ENCODE measurements at places on chromosomes 3 and 15. TPM values are rescaled to one million over a fixed set of nuclear protein-coding genes. Genes with fewer than 3 reads are reported as not detected.

The SYNM gene
- 0.82 TPM for total RNA-seq

The CCR3 gene
- total RNA-seq = not detected

The CGNL1 gene
- total RNA-seq = 2.3 TPM

The GP9 gene
- not detected for total RNA-seq

The GOLGA8M gene
- total RNA-seq = not detected

The ELP6 gene
- total RNA-seq = 65.0 TPM

The CSPG5 gene
- 0.93 TPM for total RNA-seq

The CASR gene
- not detected for total RNA-seq

The ST3GAL6 gene
- total RNA-seq = 11.1 TPM

The ANKDD1A gene
- 1.4 TPM for total RNA-seq

- no peak for DNase-seq
Observed at GRCh38 chr3:48267782-48268181, 26.9 kb downstream of the ZNF589 start.

DNA sequence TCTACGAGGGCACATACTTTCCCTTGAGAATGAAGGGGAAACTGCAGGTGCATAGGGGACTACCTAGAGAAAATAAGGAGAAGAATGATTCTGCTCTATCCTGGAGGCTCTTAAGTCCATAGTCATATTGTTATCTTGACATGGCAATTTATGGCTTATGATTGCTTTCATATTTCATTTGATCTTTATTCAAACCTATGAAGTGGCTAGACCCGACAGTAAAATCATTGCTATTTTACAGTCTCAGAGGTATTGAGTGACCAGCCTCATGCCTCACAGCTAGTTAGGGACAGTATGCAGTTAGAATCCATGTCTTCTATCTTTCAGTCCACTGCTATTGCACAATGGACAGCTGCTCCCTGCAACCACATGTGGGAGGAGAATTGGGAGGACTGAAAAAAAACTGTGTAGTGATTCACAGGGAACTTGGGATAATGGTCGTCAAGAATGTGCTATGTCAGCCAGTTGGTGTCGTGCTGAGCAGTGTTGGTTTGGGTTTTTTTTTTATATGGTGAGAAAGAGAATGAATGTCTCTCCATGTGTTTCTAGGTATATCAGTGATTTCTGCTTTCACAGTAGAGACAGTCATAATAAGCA, 63.2 kb upstream of the SPPL2A start:
- peak; percentile 88 for DNase-seq

- no peak for DNase-seq
Observed at GRCh38 chr3:126054870-126055269, 29.1 kb downstream of the SLC41A3 start.

DNA sequence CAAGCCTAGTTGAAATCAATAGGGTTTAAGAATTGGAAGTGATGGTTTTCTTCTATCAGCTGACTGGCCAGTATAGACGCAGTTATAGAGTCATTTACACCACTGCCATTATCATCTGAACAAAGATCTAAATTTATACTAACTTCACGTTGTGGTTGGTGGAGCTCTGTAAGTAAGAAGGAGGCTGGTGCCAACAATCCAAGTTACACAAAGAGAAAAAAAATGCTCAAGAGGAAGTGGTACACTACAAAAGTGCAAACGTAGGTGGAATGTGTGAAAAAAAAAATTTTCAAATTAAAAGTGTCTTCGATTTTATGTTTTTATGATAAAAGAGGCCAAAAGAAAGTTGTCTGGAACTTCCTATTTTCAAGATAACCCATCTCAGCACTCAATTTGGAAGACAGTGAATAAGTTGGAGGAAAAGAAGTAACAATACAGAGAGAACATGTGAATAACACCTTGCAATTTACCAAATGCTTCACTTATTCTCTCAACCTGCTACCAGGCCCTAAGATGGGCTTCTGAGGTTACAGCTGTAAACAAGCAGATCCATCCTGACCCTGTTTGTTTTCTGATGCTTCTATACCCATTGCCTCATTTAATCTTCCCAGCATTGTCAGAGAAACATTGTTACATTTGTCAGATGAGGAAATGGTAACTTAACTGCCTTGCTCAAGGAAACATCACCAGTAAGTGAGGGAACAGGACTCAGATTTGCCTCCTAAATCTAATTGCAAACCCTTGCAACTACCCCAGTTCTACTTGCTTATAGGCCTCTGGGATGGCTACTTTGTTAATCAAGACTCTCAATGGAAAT, 12.0 kb upstream of the TASOR start:
- DNase-seq = no peak

DNA sequence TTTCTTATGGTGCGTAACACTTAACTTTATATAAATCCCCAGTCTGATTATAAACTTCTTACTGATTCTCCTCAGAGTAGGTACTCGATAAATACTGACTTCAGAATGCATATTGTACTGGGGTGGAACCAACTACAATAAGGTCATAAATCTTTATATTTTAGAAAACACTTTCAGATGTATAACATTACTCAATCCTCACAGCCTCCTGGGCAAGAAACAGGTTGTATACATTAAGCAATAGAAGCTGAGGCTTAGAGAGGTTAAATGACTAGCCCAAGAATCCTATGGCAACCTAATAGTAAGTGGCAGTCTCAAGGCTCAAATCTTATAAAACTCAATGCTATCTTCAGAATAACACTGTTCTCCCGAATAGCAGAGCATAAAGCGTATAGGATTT, 9.1 kb downstream of the VPS13C start:
- no peak for DNase-seq

DNA sequence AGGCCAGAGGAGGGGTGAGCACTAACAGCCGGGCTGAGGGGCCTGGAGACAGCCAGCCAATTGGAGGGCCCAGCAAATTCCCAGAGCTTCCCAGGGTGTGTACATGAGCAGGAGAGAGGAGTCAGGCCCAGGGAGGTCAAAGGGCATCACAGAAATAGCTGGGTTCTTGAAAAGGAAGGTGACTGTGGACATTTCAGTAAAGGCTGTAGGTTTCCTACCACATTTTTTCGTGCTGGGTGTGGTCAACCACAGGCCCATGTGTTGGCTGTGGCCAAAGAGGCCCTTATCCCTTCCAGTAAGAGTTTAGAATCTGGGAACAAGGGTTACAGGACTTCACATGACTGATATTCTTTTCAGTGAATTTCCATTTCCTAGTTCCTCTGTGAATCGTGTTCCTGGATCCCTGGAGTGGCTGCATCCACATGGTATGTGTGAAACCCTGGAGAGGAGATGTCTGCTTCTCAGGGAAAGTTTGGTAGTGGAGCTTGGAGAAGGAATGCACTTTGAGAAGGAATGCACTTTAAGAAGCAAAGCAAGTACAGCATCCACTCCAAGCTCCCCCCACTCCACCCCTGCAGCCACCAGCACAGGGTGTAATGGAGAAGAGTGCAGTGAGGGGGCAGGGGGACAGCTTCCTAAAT, 73.2 kb upstream of the HEG1 start:
- peak; percentile 92 for DNase-seq

GRCh38 chr3:25397150-25397549, 30.9 kb upstream of the RARB start:
- DNase-seq = no peak

DNA sequence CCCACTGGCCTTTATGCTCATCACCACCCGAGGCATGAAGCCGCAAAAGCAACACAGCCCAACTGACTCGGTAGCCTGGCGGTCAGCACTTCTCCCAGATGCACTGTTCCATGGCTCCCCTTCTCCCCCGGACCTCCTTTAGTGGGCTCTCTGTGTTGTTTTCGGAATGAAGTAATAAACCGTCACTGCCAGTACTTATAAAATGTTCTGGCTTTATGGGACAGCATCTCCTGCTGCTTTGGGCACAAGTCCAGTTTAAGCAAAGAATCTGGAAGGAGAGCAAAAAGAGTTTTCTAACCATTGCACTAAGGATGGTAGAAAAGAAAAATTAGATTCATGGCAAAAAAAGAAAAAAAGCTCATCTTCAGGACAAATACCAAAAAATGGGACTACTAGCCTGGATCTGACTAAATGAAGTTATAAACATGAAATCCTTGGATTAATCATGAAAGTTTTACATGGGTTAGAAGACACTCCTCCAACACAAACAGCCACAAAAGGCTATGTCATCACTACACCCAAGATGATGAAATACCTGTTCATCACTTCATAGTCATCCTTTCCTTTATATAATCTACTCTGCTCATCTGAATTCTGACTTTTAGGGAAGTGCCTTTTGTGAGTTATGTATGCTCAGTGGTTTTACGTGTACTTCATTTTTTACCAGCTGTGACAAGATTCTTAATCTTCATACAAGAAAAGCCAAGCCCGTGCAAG, 89.5 kb upstream of the UBE2E2 start:
- peak; percentile 59 for DNase-seq

GRCh38 chr3:127162947-127163645, 29.8 kb upstream of the PRR23E start:
- DNase-seq = no peak

- no peak for DNase-seq
Observed at GRCh38 chr3:8152821-8153418, 348.7 kb upstream of the LMCD1 start.

GRCh38 chr15:29924750-29925149, 102.5 kb upstream of the TJP1 start:
- DNase-seq = peak; percentile 76

GRCh38 chr3:179269152-179269707, 18.3 kb upstream of the KCNMB3 start:
- no peak for DNase-seq

DNA sequence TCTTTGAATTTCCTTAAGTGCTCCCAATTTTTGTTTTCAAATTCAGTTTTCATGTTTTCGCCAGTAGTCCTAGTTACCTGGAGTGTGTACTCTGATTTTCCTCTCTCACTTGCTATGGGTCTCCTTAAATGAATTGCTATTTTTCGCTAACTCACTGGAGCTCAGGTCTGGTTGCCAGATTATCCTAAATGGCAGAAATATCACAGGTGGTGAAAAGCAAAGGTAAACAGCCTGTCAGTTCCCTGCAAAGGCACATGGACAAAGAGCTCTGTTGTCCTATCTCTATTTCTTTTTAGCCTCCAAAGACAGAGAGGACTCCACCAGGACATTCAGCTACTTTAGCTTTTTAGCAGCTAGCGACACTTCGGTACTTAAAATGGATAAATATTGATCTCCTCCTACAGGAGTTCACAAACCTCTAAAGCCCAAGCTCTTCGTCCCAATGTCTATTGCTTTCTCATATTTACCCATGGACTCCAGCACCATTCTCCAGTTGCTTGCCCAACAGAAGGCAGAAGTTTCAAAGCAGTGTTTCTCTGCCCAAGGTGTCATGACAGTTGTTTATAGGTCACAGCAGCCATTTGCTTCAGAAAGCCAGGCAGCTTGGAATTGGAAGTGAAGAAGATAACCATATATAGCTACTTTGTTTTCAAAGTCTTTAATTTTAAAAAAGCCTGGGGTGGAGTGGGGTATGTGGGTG, 12.3 kb downstream of the ZBTB20 start:
- DNase-seq = no peak

DNA sequence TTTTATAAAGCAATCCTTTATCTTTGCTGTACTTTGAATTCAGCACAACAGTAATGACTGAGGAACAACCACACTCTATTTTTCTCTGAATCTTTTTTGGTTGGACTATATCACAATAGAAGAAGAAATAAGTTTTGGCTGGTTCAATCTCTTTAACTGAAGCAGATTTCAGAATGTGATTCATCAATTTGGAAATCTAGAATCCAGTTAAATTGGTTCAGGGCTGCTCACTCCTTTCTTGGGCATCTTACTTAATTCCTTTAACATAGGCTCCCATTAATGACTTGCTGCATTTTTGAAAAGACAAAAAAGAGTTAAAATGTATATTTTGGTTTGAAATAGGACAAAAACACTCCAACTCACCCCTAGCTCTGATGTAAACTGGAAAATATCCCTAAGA, 688.3 kb upstream of the NECTIN3 start:
- DNase-seq = no peak

- no peak for DNase-seq
Observed at GRCh38 chr3:100720426-100720825, 11.1 kb downstream of the TFG start.

GRCh38 chr15:38817427-38818156, 253.0 kb upstream of the RASGRP1 start:
- DNase-seq = peak; percentile 73

DNA sequence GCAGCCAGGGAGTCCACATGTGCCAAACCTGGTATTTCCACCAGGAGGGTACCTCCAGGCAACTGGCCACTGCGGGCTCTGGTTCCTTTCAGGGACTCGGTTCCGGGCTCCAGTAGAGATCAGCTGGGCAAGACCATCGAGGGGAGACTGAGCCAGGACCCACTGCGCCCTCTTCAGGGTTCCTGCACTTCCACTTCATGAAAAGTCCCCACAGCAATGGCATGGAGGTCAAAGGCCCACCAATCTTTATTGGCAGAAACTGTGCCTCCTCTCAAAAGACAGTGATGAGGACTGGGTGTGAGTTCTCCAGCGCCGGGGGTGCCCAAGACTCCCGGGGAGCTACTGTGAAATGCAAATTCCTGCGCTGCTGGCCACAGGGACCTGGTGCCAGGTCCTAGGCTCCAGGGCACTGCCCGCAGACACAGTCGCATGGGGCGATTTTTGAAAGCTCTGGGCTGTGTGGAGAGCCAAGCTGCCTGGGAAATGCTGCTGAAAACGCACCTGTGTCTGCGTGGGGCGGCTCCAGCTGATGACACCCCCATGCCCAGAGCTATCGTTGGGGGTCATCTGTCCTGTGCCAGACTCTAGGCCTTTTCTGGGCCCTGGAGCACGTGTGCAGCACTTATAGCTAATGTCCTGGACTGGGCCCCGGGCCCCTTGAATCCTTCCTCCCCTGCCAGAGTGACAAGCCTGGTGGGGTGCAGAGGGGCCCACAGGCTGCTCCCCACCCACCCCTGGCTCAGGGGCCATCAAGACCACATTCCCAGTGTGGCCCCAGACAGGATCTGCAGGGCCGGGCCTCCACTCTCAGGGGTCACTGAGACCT, 144.0 kb downstream of the NSMCE3 start:
- no peak for DNase-seq

GRCh38 chr3:8665407-8665896, 20.9 kb upstream of the SSUH2 start:
- peak; percentile 61 for DNase-seq

DNA sequence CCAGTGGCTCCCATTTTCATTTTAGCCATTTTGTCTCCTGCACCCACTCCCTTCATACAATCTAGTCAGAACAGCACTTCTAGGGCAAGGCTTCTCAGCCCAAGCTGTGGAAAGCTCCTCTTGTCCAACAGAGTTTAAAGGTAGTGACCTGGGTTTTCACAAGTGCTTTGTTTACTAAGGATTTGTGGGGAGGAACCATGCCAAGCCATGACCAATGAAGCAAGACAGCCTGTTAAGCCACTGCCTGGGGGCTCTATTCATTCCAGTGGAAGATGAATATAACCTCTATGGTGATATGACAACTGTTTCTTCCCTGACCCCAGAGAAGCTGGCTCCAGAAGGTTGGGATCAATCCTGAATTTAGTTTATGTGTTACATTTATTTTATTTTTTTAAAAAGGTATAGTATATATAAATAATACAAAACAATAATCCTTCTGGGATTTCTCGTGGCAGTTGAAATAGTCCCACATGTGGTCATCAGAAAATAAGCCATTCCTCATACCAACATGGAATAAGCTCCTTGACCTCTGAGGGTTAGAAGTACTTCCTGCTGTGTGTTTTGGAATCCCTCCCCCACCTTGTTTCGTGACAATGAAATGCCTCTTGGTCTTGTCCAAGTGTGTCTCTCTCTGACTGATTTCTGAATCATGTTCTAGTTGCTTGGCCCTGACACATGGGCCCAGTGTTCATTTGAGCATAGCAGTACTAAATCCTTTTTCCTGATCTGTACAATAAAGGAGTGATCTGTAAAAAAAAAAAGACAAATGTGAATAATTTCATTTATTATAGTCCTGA, 13.3 kb upstream of the THUMPD3 start:
- peak; percentile 79 for DNase-seq

GRCh38 chr3:124131580-124131979, 139.7 kb upstream of the ROPN1 start:
- peak; percentile 51 for DNase-seq

Data from HT1080 (cell line).